ENCODE measurements at places on chromosomes 2 and 18. TPM values are rescaled to one million over a fixed set of nuclear protein-coding genes. Genes with fewer than 3 reads are reported as not detected.
A peak's percentile ranks its signal among the peaks of the same experiment; 100 is the strongest.

Gene SAG
- total RNA-seq = not detected

DNA sequence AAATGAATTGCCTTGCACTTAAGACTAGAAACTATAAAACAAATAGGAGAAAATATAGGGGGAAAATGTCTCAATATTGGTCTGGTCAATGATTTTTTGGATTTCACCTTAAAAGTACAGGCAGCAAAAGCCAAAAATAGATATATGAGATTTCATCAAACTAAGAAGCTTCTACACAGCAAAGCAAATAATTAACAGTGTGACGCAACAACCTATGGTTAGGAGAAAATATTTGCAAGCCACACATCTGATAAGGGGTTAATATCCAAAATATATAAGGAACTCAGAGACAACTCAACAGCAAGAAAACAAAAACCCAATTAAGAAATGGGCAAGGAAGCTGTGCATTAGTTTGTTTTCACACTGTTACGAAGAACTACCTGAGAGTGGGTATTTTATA, 89.1 kb downstream of the MAIP1 start:
- H3K27me3 ChIP-seq = no peaks in the 10 kb centered on the region
- H3K36me3 ChIP-seq = no peaks in the 10 kb centered on the region
- no peak overlapping the region for H3K4me3 ChIP-seq
- no peak for DNase-seq
- no peak overlapping the region for H3K27ac ChIP-seq

GRCh38 chr18:77400561-77400960, 150.9 kb downstream of the GALR1 start:
- no peaks in the 10 kb centered on the region for H3K36me3 ChIP-seq
- no peak overlapping the region for H3K27ac ChIP-seq
- DNase-seq = no peak

- DNase-seq = no peak
- H3K36me3 ChIP-seq = no peaks in the 10 kb centered on the region
- no peak overlapping the region for H3K27ac ChIP-seq
- peaks cover 11% of the 10 kb centered on the region for H3K27me3 ChIP-seq
- H3K4me1 ChIP-seq = peaks cover 9% of the 10 kb centered on the region
Observed at GRCh38 chr2:232398293-232399034, 8.2 kb upstream of the ALPG start.

- H3K4me3 ChIP-seq = no peak overlapping the region
- peak overlapping the region; percentile 4 for H3K27ac ChIP-seq
- DNase-seq = peak; percentile 76
- peaks cover 4% of the 10 kb centered on the region for H3K36me3 ChIP-seq
- H3K27me3 ChIP-seq = no peaks in the 10 kb centered on the region
- peaks cover 6% of the 10 kb centered on the region for H3K4me1 ChIP-seq
Observed at GRCh38 chr18:74310411-74310810, 5.2 kb upstream of the C18orf63 start.

DNA sequence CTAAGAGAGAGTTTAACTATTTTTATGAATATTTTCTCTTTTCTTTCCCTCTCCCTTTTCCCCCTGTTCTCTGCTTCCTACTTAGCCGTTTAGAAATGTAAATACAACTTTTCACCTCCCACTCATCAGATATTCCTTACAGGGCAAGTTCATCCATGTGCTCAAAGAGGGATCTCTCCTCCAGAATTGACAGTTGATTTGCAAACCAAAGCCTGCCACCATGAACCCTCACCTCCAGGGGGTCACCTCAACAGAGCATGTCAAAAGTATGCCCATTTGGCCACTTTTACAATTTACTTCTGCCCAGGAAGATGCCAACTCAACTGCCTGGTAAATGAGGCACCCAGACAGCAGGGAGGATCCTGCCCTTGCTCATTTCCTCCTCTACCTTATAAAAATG, 149.2 kb upstream of the GYPC start:
- no peaks in the 10 kb centered on the region for H3K36me3 ChIP-seq
- H3K4me1 ChIP-seq = no peaks in the 10 kb centered on the region
- no peak for DNase-seq
- H3K27me3 ChIP-seq = no peaks in the 10 kb centered on the region
- no peak overlapping the region for H3K27ac ChIP-seq

Gene CCDC148
- 0.51 TPM for total RNA-seq

Gene NEU4
- not detected for total RNA-seq

Gene SOX11
- not detected for total RNA-seq

GRCh38 chr18:68660354-68661183, 54.3 kb downstream of the TMX3 start:
- H3K4me3 ChIP-seq = no peak overlapping the region
- no peak overlapping the region for H3K27ac ChIP-seq
- H3K36me3 ChIP-seq = no peaks in the 10 kb centered on the region
- DNase-seq = peak; percentile 61
- H3K4me1 ChIP-seq = no peaks in the 10 kb centered on the region
- H3K27me3 ChIP-seq = no peaks in the 10 kb centered on the region

DNA sequence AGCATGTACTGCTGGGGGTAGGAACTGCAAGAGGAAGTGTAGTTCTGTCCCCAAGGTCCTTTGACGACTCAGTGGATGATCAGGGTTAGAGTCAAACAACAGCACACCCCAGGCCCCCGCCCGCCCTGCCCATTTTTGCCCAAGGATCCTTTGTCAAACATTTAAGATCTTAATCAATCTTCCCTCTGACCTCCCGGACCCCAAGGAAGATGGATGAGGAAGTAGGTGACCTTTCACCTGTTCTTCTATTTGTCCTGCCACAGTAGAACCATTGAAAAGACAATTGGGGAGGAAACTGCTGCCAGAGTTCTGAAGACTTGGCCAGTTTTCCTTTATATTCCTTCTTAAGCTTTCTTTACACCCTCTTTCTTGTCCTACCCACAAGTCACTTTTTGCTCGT, 12.1 kb downstream of the EPHA4 start:
- H3K27me3 ChIP-seq = no peaks in the 10 kb centered on the region
- no peak overlapping the region for H3K27ac ChIP-seq
- DNase-seq = no peak

GRCh38 chr2:126446106-126446695, 209.8 kb upstream of the GYPC start:
- no peak for DNase-seq
- H3K27me3 ChIP-seq = peaks cover under 1% of the 10 kb centered on the region
- no peak overlapping the region for H3K27ac ChIP-seq
- H3K4me1 ChIP-seq = no peaks in the 10 kb centered on the region
- no peak overlapping the region for H3K4me3 ChIP-seq

DNA sequence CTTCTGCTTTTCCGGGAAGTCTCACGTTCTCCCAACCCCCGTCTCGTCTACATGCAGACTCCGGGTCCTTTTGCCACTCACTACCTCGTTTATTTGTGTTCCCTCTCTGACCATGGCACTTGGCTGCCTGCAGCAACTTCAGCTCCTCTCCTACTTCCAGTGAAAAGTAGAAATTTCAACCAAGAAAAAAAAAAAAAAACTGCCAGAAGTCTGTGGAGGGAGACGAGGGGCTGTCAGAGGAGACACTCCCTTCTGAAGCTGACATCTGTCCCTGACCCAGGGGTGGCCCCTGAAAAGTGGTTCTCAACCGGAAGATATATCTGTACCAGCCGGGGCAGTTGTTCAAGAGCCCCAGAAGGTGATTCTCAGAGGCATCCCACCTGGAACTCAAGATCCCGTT, 742 bp upstream of the MYO5B start:
- peaks cover 16% of the 10 kb centered on the region for H3K4me1 ChIP-seq
- no peak overlapping the region for H3K27ac ChIP-seq
- no peak for DNase-seq
- peaks cover 31% of the 10 kb centered on the region for H3K27me3 ChIP-seq
- peak overlapping the region; percentile 71 for H3K4me3 ChIP-seq

DNA sequence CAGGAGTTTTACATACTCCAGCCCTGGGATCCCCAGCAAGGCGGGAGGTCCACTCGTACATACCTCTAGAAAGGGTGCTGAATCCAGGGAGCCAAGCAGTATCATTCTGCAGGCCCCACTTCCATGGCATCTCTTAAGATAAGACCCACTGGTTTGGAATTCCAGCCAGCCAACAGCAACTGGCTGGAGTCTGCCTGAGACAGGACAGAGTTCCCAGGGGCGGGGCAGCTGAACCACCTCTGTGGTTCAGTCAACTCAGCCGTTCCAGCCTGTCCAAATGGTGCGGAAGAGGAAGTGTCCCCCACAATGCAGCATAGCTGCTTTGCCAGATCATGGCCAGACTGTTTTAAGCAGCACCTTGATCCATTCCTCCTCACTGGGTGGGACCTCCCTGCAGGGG, 33.2 kb downstream of the ZNF892 start:
- peaks cover 6% of the 10 kb centered on the region for H3K4me1 ChIP-seq
- no peak for DNase-seq
- H3K4me3 ChIP-seq = no peak overlapping the region
- H3K27ac ChIP-seq = peak overlapping the region; percentile 86

DNA sequence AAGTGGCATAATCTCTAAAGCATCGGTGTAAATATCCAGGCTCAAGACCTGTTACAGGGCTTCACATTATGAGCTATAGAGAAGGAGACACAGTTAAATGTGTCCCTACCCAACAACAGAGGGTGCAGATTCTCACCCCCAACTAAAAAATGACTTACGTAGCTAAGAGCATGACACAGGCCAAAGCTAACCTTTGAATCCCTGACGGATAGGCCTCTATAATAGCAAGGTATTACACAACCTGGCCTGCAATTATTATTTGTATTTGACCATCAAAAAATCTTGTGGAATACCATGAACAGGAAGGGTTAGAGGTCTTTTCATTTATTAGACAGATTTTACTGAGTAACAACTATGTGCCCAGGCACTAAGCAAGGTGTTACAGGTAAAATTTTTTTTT, 45.1 kb downstream of the RNU4ATAC start:
- H3K4me3 ChIP-seq = no peak overlapping the region
- peaks cover 23% of the 10 kb centered on the region for H3K4me1 ChIP-seq
- peaks cover 7% of the 10 kb centered on the region for H3K36me3 ChIP-seq

DNA sequence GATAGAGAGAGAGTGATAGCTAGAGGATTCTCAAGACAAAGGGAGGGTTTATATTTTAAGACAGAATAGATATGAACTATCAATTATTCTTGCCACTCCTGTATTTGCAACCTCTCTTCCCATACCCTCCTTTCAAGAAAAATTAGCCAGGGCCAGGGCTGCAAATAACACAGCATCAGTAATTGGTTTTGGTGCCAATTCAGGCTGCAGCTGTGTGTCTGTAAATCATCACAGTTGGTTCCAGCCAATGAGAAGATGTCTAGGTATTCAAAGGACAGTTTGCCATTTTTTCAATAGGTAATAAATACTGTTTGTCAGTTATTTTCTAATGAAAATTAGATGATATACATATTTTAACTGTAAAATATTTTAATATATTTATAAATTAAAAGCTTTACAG, 73.5 kb downstream of the WDPCP start:
- no peak overlapping the region for H3K4me3 ChIP-seq
- no peak for DNase-seq
- H3K27me3 ChIP-seq = no peaks in the 10 kb centered on the region
- no peak overlapping the region for H3K27ac ChIP-seq
- no peaks in the 10 kb centered on the region for H3K36me3 ChIP-seq

DNA sequence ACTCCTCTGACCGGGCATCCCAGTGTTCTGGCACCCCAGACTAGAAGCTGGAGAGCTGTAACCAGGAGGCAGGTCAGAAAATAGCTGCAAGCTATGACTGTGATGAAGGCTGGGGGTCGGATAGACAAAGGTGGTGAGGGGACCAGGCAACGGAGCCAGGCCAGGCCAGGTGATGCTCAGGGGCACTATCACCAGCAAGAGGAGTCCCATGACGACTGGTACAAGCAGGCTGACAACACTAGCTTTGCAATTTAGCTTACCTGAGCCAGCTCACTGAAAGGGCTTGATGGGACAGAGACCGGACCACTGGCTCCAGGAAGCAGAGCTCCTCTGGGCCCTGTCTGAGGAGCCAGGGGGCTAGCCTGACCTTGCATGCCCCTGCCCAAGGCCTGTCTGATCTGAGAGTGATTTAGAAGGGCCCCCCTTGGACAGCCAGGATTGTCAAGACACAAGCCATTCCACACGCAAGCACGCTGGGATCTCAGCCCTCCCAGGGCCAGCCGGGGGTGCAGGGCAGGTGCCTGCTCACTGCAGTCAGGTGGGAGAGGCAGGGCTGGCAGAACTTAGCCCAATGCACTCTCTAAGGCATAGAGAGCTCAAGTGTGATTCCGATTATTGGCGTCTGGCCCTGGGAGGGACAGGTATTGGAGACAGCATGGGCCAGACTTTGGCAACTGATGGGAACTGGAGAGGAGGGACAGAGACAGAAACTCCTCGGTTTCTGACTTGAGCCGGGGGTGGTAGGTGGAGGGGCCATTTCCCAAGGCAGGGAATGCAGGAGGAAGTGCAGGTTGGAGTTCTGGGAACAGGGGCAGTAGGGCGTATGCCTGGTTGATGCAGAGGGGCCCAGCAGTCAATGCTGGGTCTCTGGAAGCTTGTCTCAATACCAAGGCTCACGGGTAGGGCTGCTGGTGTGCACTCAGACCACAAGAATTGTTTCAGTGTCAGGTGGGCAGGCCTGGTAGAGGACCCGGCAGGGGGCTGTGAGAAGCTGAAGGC, 47.7 kb downstream of the MYO7B start:
- H3K27me3 ChIP-seq = no peaks in the 10 kb centered on the region
- no peaks in the 10 kb centered on the region for H3K4me1 ChIP-seq
- H3K36me3 ChIP-seq = no peaks in the 10 kb centered on the region

Gene GPATCH11
- 5.9 TPM for total RNA-seq

- peaks cover 24% of the 10 kb centered on the region for H3K27me3 ChIP-seq
- no peak for DNase-seq
- H3K36me3 ChIP-seq = no peaks in the 10 kb centered on the region
- no peak overlapping the region for H3K27ac ChIP-seq
- peaks cover 6% of the 10 kb centered on the region for H3K4me1 ChIP-seq
Observed at GRCh38 chr2:239826376-239826775, 198.8 kb downstream of the NDUFA10 start.

GRCh38 chr18:36643061-36643460, 185.7 kb downstream of the TPGS2 start:
- no peaks in the 10 kb centered on the region for H3K27me3 ChIP-seq
- H3K27ac ChIP-seq = no peak overlapping the region
- DNase-seq = no peak

Gene FOXD4L1
- total RNA-seq = 0.63 TPM

Gene TRIM54
- not detected for total RNA-seq

Gene FOXI3
- not detected for total RNA-seq

Gene RIT2
- total RNA-seq = not detected

GRCh38 chr18:32072321-32072720, 19.4 kb upstream of the RNF138 start:
- no peaks in the 10 kb centered on the region for H3K27me3 ChIP-seq

- H3K4me3 ChIP-seq = no peak overlapping the region
- peaks cover 16% of the 10 kb centered on the region for H3K4me1 ChIP-seq
- no peak for DNase-seq
- H3K27ac ChIP-seq = no peak overlapping the region
- peaks cover 6% of the 10 kb centered on the region for H3K36me3 ChIP-seq
Observed at GRCh38 chr2:174621323-174621722, 23.7 kb upstream of the WIPF1 start.

Gene DPP10
- not detected for total RNA-seq

Gene GATA6
- 14.0 TPM for total RNA-seq

- peak; percentile 90 for DNase-seq
- H3K4me1 ChIP-seq = peaks cover 23% of the 10 kb centered on the region
- H3K36me3 ChIP-seq = no peaks in the 10 kb centered on the region
- H3K27ac ChIP-seq = peak overlapping the region; percentile 61
Observed at GRCh38 chr2:232588680-232589585, 38.4 kb downstream of the EIF4E2 start.
